ENCODE measurements at places on chromosomes 16 and 17. TPM values are rescaled to one million over a fixed set of nuclear protein-coding genes. Genes with fewer than 3 reads are reported as not detected.
A peak's percentile ranks its signal among the peaks of the same experiment; 100 is the strongest.

GRCh38 chr17:54864636-54865356 is 35.9 kb upstream of the TOM1L1 start:
- H3K4me1 ChIP-seq = peaks cover 12% of the 10 kb centered on the region
- no peak overlapping the region for H3K27ac ChIP-seq
- H3K27me3 ChIP-seq = peaks cover 4% of the 10 kb centered on the region
- no peak overlapping the region for H3K4me3 ChIP-seq

PRAC1 gene
- total RNA-seq = 0.88 TPM

DNA sequence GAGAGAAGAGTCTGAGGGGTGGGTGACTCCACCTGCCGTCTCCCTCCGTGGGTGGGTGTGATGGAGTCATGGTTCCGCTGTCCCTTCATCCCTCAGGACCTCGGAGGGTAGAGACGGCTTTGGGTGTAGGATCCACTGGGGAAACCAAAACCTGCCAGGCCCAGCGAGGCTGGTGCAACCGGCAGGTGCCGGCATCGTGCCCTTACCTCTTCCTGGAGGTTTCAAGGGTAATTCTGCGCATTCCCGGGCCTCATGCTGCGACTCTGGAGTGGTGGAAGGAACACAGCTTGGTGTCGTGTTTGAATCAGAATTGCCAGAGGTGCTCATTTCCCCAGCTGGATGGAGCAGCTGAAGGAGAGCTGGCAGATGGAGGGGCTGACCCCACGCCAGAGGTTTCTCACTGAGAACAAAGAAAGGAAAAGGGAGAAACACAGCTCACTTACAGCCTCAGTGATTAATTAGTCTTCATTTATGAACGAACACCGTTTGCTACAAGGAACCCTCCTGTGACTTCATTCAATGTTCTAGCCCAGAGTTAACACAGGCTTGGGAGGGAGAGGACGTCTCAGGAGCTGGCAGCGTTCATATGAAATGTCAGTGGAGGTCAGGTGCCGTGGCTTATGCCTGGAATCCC is 16.3 kb upstream of the ATP2A3 start:
- no peak for DNase-seq
- no peaks in the 10 kb centered on the region for H3K36me3 ChIP-seq

DNA sequence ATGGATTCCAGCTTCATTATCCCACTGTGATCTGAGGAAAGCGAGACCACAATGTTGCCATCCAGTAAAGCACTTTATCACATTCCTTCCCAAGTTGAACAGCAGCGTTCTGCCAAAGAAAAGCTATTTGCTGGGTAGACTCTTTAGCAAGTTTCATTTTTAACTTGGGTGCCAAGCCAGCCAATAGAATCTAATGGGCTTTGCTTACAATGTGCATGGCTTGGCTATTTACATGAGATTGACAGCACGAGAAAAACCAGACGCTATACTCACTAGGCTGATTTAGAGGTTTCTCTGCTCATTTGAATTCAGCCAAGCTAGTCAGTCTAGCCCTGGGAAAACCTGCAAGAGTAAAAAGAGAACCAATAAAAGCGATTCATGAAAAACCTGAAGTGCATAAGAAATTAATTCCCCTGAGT is 108.9 kb downstream of the CDH13 start:
- H3K4me3 ChIP-seq = no peak overlapping the region
- no peak for DNase-seq
- H3K36me3 ChIP-seq = no peaks in the 10 kb centered on the region
- H3K27me3 ChIP-seq = peaks cover 9% of the 10 kb centered on the region

MIEN1 gene
- 39.8 TPM for total RNA-seq

ATP2A1 gene
- total RNA-seq = 1.5 TPM

- H3K36me3 ChIP-seq = peaks cover 25% of the 10 kb centered on the region
- H3K27ac ChIP-seq = peak overlapping the region; percentile 52
- no peaks in the 10 kb centered on the region for H3K27me3 ChIP-seq
- peaks cover 11% of the 10 kb centered on the region for H3K4me1 ChIP-seq
- no peak for DNase-seq
- H3K4me3 ChIP-seq = no peak overlapping the region
Observed at GRCh38 chr16:81695321-81696165, 83.5 kb upstream of the PLCG2 start.

KRT36 gene
- total RNA-seq = 0.17 TPM

Data from type B pancreatic cell (in vitro differentiated cells).